Keratinocyte (primary cell): ENCODE measurements at places on chromosomes 6 and 20. TPM values are rescaled to one million over a fixed set of nuclear protein-coding genes. Genes with fewer than 3 reads are reported as not detected.

GRCh38 chr6:16217156-16217721, 21.1 kb upstream of the GMPR start:
- H3K36me3 ChIP-seq: no peaks in the 10 kb centered on the region
- H3K4me3 ChIP-seq: no peak overlapping the region
- H3K4me1 ChIP-seq: peaks cover 5% of the 10 kb centered on the region
- no peak overlapping the region for H3K27ac ChIP-seq
- no peak for DNase-seq

HAO1 gene
- not detected in 3 replicates for polyA plus RNA-seq

GRCh38 chr20:8996817-8997512, 71.9 kb upstream of the PLCB4 start:
- no peaks in the 10 kb centered on the region for H3K27me3 ChIP-seq
- H3K27ac ChIP-seq: no peak overlapping the region
- no peak overlapping the region for H3K4me3 ChIP-seq
- no peaks in the 10 kb centered on the region for H3K4me1 ChIP-seq
- H3K36me3 ChIP-seq: no peaks in the 10 kb centered on the region
- no peak for DNase-seq

DNA sequence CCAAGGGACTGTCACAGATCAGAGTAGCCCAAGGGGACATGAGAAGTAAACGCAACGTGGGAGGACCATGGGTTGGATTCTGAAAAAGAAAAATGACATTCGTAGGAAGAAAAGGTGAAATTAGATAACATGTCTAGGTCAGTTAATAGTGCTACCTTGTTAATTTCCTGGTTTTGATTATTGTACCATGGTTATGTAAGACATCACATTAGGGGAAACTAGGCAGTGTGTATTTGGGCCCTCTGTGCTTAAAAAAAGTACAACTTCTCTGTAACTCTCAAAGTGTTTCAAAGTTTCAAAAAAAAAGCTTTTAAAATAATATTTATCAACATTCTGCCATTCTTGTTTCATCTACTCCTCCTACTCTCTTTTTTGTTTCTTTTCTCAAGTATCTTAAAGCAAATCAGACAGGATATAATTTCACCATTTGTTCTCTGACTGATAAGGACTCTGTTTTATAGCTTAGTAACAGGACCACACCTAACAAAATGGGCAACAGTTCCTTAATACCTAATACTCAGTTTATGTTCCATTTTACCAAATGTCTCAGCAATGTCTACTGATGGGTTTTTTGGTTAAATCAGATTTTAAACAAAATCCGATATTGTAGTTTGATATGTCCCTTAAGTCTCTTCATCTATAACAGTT, 97.1 kb upstream of the PLCB4 start:
- no peak for DNase-seq
- no peak overlapping the region for H3K27ac ChIP-seq
- no peaks in the 10 kb centered on the region for H3K4me1 ChIP-seq
- no peaks in the 10 kb centered on the region for H3K36me3 ChIP-seq
- no peaks in the 10 kb centered on the region for H3K27me3 ChIP-seq

- no peaks in the 10 kb centered on the region for H3K36me3 ChIP-seq
- H3K4me1 ChIP-seq: no peaks in the 10 kb centered on the region
- H3K27ac ChIP-seq: no peak overlapping the region
- H3K4me3 ChIP-seq: no peak overlapping the region
- DNase-seq: no peak
Measured at GRCh38 chr20:21175433-21175832, 49.6 kb downstream of the KIZ start.
